Progenitor cell of endocrine pancreas (in vitro differentiated cells): ENCODE measurements at places on chromosomes 2 and 18. TPM values are rescaled to one million over a fixed set of nuclear protein-coding genes. Genes with fewer than 3 reads are reported as not detected.
A peak's percentile ranks its signal among the peaks of the same experiment; 100 is the strongest.

DNA sequence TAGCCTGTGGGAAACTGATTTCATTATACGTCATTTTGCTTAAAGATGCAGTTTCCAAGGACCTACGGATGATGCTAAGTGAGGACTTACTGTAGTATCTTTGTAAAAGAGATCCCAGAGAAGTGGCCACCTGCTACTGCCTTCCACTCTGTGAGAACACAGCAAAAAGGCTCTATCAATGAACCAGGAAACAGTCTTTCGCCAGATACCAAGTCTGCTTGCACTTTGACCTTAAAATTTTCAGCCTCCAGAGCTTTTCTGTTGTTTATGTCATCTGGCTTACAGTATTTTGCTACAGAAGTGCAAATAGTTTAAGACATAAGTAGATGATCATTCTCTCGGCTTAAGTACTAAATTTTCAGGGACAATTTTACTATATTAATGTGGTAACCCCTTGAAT is 847.9 kb upstream of the CHAC2 start:
- peaks cover 3% of the 10 kb centered on the region for H3K4me1 ChIP-seq
- H3K27ac ChIP-seq = no peak overlapping the region
- no peak overlapping the region for H3K4me3 ChIP-seq
- no peak for DNase-seq
- no peaks in the 10 kb centered on the region for H3K27me3 ChIP-seq

- peak overlapping the region; percentile 100 for H3K4me3 ChIP-seq
- peak overlapping the region; percentile 100 for H3K27ac ChIP-seq
- peaks cover 5% of the 10 kb centered on the region for H3K27me3 ChIP-seq
- peaks cover 4% of the 10 kb centered on the region for H3K36me3 ChIP-seq
Measured at GRCh38 chr2:113755835-113756354, 547 bp downstream of the SLC35F5 start.

The TPO gene
- not detected in 2 replicates for total RNA-seq

DNA sequence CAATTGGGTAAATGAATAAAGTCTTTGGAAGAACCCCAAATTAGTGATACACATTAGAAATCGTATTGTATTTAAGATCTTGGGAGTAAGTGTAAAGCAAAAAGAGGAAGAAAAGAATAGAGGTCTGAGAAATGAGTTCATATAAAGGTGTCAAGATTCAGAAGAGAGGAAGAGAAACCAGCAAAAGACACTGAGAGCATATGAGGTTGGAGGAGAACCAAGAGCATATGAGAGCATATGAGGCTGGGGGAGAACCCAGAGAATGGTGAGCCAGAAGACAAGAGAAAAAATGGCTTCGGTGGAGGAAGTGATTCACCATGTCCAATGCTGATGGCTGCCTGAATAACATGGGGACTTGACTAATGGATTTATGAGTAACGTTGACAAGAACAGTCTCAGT is 620.1 kb upstream of the GCFC2 start:
- no peak for DNase-seq
- no peak overlapping the region for H3K27ac ChIP-seq
- no peaks in the 10 kb centered on the region for H3K36me3 ChIP-seq
- no peak overlapping the region for H3K4me3 ChIP-seq
- no peaks in the 10 kb centered on the region for H3K27me3 ChIP-seq

The CROCC2 gene
- total RNA-seq = 0.36 and 0.40 TPM in 2 replicates

GRCh38 chr18:32763293-32763692 is 9.5 kb downstream of the KLHL14 start:
- H3K4me3 ChIP-seq = no peak overlapping the region
- DNase-seq = no peak
- no peak overlapping the region for H3K27ac ChIP-seq
- H3K36me3 ChIP-seq = no peaks in the 10 kb centered on the region
